Adrenal gland (tissue), 19 donors: ENCODE measurements at places on chromosomes 5 and 9. TPM values are rescaled to one million over a fixed set of nuclear protein-coding genes. Genes with fewer than 3 reads are reported as not detected.

OR1J2 gene
- total RNA-seq, result not detected

DNA sequence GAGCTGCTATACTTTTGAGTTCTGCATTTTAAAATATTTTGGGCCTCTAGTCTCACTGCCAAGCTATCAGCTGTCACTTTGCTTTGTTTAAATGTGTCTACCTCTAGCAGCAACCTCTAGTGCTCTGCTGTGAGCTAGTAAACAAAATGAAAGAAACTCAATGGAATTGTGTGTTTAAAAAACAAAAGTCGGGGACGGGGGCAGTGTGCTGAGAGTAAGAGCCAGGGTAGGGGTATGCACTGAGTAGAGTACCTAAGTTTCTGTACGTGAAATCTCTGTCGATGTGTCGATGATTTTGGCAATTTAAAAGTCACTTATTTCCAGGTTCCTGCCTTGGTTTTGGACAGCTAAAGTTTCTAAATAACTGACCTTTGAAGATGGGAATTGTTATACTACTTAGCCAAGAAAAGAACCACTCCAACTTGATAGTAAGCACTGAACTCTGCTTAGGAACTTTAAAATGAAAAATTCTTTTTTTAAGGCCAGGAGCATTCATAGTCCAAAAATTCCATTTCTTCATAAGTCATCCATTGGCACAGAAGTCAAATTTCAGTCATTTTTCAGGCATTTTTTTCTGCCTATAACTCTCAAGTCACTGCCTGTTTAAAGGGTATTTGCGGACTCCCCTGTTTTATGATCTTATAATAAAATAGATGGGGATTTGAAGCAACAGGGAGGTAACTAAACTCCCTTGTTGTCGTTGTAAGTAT lies 111.5 kb downstream of the SAXO1 start:
- no peaks in the 10 kb centered on the region for H3K27me3 ChIP-seq
- H3K36me3 ChIP-seq, result no peaks in the 10 kb centered on the region
- DNase-seq, result no peak
- no peak overlapping the region for H3K4me3 ChIP-seq
- no peak overlapping the region for H3K27ac ChIP-seq

DNA sequence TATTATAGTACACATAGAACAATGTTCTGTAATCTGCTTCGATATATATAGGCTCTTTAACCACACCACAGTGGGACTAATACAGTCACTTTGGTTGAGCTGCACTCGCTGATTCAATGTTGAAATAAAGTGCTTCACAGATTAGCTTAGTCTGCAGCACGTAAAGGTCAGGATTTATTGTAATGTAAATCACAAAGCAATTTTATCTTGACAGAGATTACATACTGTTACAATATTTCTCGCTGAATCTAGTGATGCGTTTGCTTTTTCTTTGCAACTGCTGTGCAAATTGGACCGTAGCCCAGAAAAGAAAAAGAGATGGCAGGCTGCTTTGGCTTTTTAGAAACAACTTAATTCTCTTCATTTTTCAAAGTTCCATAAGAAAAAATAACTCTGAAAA lies 52.9 kb downstream of the CETN3 start:
- H3K27ac ChIP-seq, result no peak overlapping the region
- H3K36me3 ChIP-seq, result no peaks in the 10 kb centered on the region
- no peak overlapping the region for H3K4me3 ChIP-seq

- H3K36me3 ChIP-seq, result no peaks in the 10 kb centered on the region
- no peak for DNase-seq
- peaks cover 90% of the 10 kb centered on the region for H3K27me3 ChIP-seq
- no peak within 1 kb of the TSS for H3K27ac ChIP-seq
- H3K4me3 ChIP-seq, result no peak within 1 kb of the TSS
Observed at GRCh38 chr5:1882337-1883119, at the start of gene IRX4. Gene IRX4 (minus strand): TSS chr5:1882925. CDS start chr5:1882647, 278 bp downstream.

- no peak overlapping the region for H3K4me3 ChIP-seq
- no peak overlapping the region for H3K27ac ChIP-seq
- H3K27me3 ChIP-seq, result no peaks in the 10 kb centered on the region
- no peaks in the 10 kb centered on the region for H3K36me3 ChIP-seq
- no peaks in the 10 kb centered on the region for H3K4me1 ChIP-seq
- DNase-seq, result no peak
Observed at GRCh38 chr5:40601198-40601868, 78.4 kb upstream of the PTGER4 start.
